C1 segment of cervical spinal cord (tissue), 14 donors: ENCODE measurements at places on chromosomes 1 and 21.

DNA sequence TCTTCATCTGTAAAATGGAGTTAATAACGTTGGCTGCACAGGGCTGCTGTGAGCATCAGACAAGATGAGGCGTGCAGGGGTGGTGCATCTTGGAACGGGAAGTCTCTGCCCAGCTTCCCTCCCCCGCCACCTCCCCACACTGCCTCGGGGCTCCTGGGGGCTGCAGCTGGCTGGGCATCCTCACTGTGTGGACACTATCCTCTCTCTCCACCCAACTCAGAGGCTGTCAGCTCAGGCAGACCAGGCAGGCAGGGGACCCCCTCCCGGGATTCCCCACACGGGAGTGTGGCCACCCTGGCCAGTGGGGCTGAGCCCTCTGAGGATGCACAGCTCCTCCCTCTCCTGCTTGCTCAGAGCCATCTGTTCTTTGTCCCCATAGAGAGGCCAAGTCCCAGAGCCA lies 122.7 kb downstream of the CCDC185 start:
- DNase-seq, result no peak

GRCh38 chr1:181023265-181024057 lies 791 bp upstream of the STX6 start:
- no peak for DNase-seq

- DNase-seq, result no peak
Observed at GRCh38 chr1:93140106-93140505, 40.1 kb downstream of the TMED5 start.

DNA sequence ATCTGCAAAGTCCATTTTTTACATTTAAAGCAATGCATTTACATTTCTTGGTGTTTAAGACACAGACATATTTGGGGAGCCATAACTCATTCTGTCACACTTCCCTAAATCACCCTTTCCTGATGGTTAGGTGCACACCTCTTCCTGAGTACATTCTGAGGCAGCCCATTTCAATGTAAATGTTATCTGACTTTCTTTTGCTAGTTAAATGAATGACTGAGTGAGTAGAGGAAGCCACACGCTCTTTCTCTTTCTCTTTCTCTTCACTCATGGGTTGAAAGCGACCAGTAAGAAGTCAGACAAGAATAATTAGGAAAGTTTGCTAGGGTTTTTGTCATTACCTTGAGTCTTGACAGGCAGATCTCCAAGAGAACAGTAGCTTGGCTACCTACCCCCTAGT lies 143.1 kb downstream of the S1PR1 start:
- DNase-seq, result no peak

GRCh38 chr1:103525114-103525606 lies 339 bp upstream of the RNPC3 start:
- no peak for DNase-seq

DNA sequence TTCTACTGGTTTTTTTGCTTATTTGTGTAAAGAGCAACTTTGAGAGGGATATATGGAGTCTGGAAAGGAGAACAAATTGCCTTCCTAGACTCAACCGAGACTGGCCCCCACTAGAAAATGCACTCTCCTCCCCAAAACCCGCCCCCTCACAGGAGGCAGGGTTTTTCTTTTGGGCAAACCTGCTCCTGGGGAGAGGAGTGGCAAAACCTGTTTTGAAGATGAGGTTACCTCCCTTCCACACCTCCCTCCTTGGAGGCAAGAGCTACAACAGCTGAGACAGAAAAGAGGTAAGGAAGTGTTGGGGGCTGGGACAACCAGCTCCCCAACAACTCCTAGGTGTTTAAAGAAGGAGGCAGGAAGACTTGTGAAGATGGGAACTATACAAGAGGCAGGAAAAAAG lies at the start of gene BNIPL:
Gene BNIPL, plus strand, starts transcription at position 231 of the 400 bp plus-strand sequence. Its CDS starts 140 bp downstream, at position 371.
- no peak for DNase-seq

- no peak for DNase-seq
Observed at GRCh38 chr1:110185181-110185580, 24.9 kb upstream of the KCNC4 start.

DNA sequence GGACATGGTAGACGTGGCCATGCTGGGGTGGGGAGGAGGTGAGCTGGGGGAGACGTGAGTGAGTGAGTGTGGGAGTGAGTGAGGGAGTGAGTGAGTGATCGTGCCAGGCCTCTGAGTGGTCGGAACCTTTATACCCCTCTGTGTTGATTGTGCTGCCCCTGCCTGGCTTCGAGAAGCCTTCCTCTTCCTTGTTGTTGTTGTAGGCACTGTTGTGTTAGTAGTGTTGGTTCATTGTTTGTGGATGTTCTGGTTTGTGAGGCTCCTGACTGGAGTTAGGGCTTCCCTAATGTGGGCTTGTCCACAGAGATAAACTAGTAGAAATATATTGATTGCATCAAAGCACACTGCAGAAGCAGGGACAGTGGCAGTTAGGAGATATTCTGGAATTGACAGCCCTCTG lies at the start of gene KRTAP10-3:
Gene KRTAP10-3, minus strand, starts transcription at position 101 of the 400 bp plus-strand sequence. Its CDS starts 80 bp downstream, at position 21.
- DNase-seq, result no peak

DNA sequence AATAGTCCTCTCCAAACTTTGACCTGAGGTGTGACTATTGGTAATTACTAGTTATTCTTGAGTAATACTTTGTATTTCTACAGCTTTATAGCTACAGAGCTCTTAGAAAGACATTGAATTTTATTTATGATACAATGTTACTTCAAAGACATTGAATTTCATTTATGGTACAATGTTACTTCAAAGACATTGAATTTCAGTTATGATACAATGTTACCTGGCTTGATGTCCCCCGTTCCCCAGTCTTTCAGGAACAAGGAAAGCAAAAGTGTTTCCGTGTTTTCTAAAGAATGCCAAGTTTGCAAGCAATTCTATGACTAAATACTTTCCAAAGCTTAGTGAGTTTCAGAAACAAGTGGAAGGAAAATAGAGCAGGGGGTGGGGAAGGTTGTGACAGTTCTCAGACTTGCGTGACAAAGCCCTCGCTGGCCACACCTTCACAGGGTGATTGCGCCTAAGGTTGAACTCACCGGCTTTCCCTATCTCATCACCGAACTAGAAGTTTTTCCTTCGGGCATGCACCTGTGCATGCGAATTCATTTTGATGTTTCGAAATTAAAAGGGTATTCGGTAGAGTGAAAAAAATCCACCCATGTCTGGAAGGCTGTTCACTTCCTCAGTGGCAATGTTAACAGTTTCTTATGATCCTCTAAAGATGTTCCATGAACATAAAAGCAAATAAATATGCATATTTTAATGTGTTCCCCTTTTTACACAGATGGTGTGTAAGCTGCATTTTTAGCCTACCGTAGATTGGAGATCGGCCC lies 909 bp upstream of the PAXBP1 start:
- no peak for DNase-seq

DNA sequence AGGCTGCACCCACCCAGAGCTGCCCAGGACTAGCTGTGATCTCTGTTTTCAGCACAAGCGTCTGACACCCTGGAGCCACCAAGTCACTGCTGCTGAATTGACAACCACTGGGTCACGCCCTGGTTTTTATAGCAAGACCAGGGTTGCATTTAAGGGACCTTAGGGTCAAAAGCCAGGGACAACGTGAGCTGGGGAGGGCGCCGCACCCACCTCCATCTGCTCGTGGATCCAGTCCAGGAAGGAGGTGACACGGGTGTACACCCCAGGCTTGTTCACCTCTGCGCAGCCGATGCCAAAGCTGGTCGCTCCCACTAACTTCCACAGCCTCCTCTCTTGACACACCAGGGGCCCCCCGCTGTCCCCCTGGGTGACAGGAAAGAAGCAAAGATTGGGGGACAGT lies 9.2 kb upstream of the TFF1 start:
- DNase-seq, result no peak

GRCh38 chr1:48003741-48004531 lies 6.8 kb upstream of the TRABD2B start:
- DNase-seq, result no peak

DNA sequence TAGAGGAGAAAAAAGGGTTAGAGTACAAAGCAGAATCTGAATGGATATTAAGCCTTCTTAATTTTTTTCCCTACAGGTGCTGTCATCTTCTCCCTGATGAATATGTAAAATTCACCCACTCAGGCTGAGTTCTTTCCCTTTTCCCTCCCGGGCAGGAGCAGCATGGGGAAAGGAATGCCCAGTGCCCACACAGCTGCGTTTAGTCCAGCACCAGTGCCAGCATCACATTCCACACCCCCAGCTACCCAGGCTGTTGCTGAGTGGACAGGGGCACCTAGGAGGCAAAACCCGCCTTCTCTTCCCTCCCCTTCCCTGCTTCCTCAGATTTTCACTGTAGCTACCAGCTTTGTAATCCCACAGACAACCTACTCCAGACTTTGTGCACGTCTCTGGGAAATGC lies 3.4 kb upstream of the CADM3 start:
- no peak for DNase-seq

GRCh38 chr1:72283022-72283306 lies 625 bp upstream of the NEGR1 start:
- no peak for DNase-seq
